Activated CD4-positive, alpha-beta T cell treated with anti-CD3 and anti-CD28 coated beads, Interleukin-2, amount 50 U/mL, for 24 hours (primary cell): ENCODE measurements at places on chromosomes 11 and 22.

- DNase-seq, result no peak
Observed at GRCh38 chr11:75386942-75387630, 12.2 kb upstream of the RPS3 start.

DNA sequence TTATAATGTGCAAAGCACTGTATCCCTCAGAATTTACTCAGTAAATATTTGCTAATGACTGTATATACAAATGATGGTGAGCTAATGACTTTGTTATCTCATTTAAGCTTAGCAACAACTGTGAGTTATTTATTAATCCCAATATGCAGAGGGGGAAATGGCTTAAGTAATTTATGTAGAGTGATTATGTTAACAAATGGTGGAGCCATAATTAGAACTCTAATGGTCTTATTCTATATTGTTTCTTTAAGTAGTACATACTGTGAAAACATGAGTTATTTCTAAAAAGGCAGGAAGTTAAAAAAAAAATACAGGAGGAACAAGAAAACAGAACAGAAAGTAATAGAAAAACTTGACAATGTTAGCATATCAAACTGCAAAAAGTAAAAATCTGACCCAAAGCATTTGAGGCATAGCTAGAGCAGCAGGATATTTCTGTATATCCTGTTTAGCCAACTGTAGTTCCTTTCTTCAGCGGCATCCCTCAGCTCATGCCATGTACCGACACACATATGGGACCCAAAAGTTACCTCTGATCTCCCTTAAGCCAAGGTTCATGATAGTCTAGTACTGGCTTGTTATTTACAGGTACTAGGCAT is 94.2 kb downstream of the FCHSD2 start:
- DNase-seq, result no peak

DNA sequence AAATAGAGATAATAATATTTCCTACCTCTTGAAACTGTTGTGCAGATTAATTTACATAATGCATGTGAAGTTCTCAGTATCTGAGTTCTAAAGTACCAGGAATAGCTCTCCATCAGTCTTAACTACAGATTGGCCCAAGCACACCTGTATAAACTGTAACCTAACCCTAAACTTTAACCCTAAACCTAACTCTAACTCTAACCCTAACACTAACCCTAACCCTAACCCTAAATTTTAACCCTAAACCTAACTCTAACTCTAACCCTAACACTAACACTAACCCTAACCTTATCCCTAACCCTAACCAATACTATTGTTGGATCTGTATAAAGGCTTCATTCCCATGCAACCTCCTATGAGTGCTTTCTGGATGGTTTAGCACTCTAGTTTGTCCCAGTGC is 1445.9 kb upstream of the TENM4 start:
- no peak for DNase-seq

- DNase-seq, result no peak
Observed at GRCh38 chr11:65209711-65210360, 28.1 kb downstream of the CAPN1 start.

GRCh38 chr11:81497202-81497804 is 1236.4 kb downstream of the FAM181B start:
- no peak for DNase-seq

- DNase-seq, result peak; percentile 36
Observed at GRCh38 chr22:18024276-18024939, at the start of gene MICAL3. TSS of gene MICAL3 (minus strand) at chr22:18024561. CDS start at chr22:17906812, 117,749 bp downstream.

DNA sequence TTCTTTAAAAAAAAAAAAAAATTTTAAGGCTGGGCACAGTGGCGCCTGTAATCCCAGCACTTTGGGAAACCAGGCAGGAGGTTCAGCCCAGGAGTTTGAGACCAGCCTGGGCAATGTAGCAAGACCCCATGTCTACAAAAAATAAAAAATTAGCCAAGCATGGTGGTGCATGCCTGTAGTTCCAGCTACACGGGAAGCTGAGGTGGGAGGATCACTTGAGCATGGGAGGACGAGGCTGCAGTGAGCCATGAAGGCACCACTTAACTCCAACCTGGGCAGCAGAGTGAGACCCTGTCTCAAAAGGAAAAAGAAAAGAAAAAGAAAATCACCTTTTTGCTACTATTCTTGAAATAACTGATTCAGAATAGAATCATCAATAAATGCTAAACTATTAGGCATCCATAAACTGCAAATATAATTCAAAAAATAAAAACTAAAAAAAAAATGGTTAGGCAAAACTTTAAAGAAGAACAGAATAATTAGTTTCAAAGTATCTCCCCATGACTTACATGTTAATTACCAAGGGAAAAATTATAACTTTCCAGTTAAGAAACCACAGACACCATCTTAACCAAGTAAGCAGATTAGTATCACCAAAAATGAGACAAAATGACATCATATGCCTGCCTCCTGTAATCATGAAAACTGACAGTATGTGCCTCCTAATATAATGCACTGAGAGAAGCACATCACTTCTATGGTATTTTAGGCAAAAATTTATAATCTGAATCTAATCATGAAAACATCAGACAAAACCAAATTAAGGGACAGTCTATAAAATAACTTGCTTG is 63.6 kb downstream of the DENND5A start:
- DNase-seq, result no peak

DNA sequence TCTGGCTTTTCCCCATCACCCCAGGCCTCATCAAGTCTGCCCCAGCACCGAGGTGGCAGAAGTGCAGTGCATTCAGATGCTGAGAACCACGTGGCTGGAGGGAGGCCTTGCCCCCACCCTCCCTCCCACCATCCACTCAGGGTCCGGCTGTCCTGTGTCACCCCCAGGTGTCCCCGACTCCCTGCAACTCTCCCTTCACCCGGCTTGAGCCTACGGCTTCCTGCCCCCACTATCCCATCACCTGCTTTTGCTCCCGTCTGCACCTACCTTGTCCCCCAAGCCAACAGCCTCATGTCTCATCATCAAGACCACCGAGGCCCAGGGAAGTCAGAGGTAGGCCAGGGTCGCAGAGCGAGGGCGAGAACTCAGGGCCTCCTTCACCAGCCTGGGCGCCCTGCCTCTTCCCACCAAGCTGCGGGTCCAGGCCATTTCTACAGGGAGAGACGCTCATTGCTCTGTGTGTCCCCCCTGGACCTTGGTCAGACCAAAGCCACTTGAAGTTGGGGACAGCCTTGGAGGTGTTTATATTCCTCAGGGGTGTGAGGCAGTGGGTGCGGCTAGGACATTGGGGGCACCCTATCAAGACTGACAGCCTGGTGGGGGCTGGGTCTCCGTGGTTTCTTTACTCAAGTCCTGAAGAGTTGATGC is 66.2 kb upstream of the CCND1 start:
- DNase-seq, result no peak

- DNase-seq, result no peak
Observed at GRCh38 chr11:63939397-63939891, 642 bp downstream of the NAA40 start.

- DNase-seq, result no peak
Observed at GRCh38 chr11:79708319-79708932, 267.6 kb upstream of the TENM4 start.

DNA sequence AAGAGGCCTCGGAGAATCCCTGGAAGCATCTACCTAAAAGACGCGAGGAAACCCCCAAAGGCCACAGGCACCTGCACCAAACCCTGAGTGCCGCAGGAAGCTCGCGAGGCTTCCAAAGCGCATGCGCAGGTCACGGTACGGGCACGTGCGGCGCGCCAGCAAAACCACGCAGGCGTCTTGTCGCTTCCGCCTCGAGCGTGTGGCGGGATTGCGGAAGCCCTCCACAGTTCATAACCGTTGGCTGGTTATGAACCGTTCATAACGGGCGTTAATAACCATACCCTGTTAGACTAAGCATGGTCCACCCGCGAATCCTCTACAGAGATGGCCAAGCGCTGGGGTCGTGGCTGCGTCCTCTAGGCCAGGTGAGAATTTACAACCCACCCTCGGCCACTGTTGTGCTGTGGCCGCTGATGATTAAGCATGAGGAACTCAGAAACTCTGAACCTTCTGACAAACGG is 46.4 kb downstream of the MORC2 start:
- peak; percentile 79 for DNase-seq
